Stimulated activated CD8-positive, alpha-beta memory T cell treated with anti-CD3 and anti-CD28 coated beads, Interleukin-4, amount 100 ng/mL, for 1 hour (primary cell): ENCODE measurements at places on chromosomes 16 and 17.
A peak's percentile ranks its signal among the peaks of the same experiment; 100 is the strongest.

DNA sequence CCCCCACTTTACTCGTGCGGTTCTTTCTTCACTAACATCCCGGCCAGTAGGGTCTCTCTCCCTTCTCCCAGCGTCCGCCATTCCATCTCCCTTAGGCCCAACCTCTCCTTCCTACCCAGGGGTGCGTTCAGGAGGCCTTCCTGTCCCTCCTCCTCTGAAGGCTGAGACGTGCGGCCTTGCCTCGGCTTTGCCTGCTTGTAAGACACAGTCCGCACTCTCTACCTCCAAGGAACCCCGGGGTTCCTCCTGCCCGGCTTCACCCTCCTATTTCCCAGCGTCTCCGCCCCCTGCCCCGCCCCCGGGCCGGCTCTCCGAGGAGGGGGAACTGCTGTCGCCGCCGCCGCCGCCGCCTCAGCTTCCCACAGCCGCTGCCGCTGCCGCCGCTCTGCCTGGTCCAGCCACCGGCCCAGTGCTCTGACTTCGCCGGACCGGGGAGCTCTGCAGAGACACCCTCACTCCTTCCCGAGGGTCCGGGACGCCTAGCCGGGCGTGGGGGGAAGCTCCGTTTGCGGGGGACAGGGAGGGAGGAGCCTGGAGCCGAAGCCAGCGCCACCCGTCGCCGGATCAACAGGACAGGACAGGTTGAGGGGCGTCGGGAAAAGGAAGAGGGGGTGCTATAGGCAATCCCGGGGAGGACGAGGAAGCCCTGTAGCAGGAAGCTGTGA lies 1.2 kb upstream of the FGF11 start:
- DNase-seq = peak; percentile 21

DNA sequence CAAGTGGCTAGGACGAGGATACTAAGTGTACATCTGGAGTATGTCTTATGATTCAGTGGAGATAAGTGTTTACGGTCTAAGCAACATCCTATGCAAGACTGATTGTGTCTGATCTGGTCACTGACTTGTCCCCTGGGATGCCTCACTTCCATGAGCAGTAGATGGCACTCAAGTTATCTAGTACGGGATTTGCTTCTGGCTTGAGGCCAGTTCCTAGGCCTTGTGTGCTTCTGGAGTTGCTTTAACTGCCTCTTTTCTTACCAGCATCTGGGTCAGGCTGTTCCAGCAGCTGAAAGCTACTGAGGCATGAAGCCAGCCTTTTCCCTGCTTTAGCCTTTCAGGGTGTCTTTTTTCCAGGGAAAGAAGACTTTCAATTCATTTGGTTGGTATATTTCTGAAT lies 23.0 kb downstream of the SUPT6H start:
- DNase-seq = no peak

GRCh38 chr17:31573047-31573446 lies 181.6 kb downstream of the RAB11FIP4 start:
- DNase-seq = no peak

DNA sequence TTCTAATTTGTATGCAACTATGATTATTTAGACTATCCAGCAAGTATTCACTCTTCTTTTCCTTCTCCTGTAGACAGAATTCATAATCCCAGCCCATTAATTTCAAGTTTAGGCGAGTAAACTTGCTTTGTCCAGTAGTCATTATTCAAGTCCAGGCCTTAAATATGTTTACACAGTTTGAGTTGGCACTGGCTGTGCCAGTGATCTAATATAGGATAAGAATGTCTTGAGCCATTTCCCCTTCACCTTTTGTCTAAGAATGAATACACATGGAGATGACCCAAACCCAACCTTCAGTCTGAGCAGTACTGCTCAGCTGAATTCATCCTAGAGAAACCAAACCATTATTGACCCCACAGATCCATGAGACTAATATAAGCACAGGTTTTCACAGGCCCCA lies 930.4 kb upstream of the CDH8 start:
- no peak for DNase-seq
